ENCODE measurements at places on chromosomes 1 and 21.

DNA sequence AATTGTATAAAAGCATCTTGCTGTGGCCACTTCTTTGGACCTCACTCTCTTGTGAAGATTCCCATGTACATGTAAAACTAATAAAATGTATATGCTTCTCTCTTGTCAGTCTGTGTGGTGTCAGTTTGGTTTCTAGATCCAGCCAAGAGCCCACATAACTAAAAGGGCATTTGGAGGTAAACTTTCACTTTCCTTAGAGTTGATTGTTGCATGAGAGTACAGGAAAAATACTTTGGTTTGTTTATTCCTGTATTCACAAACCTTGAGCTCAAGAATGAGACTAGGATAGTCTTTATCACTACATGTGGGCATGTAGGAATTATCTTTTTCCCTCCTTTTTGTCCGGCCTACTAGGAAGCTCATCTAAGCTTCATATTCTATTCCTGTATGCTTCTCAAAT lies 50.9 kb downstream of the KCTD3 start:
- DNase-seq = no peak

- DNase-seq = no peak
Measured at GRCh38 chr1:160702100-160702499, 9.5 kb downstream of the CD48 start.

DNA sequence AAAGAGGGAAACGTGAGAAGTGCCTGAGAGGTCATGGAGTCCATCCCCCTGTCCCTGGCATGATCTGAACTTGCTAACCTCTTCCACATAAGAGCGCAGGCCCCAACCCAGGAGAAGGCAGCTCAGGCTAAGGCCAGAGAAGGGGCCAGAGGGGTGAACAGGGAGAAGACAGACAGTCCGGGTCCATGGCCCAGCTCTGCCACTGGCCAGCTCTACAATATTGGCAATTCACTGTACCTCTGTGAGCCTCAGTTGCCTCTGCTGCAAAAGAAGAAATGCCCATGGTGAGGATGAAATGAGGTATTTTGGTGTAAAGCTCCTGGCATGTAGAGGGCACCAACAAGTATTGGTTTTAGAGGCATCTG lies 72.3 kb downstream of the CAMK2N1 start:
- no peak for DNase-seq

GRCh38 chr21:43644609-43645008 lies 14.7 kb downstream of the HSF2BP start:
- DNase-seq = no peak

DNA sequence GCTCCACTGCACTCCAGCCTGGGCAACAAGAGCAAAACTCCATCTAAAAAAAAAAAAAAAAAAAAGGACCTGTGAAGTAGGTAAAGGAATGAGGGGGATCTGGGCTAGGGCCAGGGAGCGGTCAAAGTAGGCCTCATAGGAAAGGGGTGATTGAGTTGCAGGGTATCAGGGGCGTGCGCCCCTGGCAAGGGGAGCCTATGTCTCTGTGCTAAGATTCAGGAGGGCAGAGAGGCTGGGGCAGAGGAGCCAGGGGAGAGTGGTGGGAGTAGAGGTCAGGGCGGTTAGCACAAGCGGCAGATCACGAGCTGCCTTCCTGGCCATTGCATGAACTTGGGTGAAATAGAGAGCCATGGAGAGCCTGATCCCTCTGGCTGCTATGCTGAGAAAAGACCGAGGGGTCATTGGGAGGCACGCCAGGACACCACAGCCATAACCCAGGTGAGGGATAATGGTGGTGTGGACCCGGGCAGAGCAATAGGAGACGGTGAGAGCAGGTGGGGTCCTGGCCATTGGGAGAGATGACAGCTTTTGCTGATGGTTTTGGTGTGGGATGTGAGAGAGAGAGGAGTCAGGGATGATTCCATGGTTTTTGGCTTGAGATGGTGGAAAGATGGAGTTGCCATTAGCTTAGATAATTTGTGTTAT lies 30.6 kb upstream of the CSF1 start:
- DNase-seq = no peak

GRCh38 chr1:108012553-108012952 lies 47.6 kb upstream of the VAV3 start:
- no peak for DNase-seq

GRCh38 chr1:23960291-23961020 lies 828 bp downstream of the PNRC2 start:
- DNase-seq = no peak

- DNase-seq = no peak
Measured at GRCh38 chr1:15691434-15692032, 7.4 kb downstream of the PLEKHM2 start.

GRCh38 chr1:207239874-207240273 lies 81.6 kb upstream of the CD55 start:
- no peak for DNase-seq

GRCh38 chr1:247966532-247967204 lies 1.6 kb downstream of the OR2AK2 start:
- DNase-seq = no peak

DNA sequence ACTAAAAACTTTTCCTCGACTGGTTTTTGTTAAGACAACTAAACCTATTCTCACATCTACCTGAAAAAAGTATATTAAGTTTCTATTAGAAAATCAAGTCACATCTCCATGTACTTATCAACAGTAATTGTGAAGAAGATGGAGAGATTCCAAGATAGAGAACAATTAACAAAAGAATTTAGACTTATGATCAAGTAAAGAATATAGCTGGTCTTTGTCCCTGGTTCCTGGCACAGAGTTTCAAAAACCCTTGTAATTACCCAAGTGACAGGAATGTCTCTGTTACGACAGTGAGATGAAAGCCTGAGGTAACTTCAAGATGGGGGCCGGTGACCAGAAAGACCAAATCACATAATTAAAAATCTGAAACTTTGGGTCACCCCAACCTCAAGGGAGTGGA lies 91.6 kb downstream of the ASH1L start:
- DNase-seq = no peak

DNA sequence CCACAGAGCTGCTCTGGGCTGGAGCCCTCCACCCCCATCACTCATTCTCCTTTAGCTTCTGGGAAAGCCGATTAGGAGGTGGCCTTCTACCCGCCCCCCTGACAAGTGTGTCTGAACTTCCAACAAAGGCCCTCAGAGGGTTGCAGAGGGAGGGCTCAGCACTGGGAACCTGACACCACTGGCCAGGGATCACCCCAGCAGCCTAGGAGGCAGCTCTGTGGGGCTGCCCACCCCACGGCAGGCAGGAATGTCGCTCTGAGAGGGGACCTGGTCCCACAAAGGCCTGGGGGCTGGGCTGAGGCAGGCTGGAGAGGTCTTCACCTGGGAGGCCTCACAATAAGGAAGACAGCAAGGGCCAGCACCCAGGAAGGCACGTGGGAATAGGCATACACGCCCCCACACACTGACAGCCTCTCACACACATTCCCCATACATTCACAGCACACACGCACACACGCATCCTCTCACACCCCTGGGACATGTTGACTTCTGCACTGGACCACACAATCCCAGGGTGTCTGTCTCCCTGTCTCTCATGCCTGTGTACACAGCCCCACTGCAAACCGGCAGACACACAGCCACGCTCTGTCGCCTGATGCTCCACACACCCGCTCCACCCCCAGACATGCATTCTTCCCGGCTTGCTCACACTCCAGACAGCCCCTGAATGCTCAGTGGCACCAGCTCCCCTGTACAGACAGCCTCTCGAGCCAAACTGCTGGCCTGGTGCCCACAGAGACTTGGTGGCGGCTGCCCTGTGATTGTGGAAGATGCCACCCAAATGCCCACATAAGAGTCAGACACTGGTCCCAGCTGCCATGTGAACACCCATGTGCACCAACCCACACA lies 30.7 kb downstream of the DMBX1 start:
- peak; percentile 57 for DNase-seq

DNA sequence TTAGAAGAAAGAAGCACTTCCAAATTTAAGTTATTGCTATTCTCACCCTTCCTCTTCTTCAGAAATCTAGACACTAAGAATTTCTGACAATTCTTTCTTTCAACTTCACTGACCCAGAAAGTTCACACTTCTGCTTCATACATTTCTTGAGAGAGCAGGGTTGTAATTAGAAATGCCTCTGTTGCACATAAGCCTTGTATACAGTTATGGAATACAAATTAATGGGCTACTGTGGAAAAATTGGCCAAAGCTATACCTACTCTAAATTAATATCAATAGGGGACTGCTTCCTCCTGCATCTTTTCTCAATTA lies 1.5 kb downstream of the TNFSF18 start:
- DNase-seq = no peak

GRCh38 chr1:145972580-145972979 lies 8.1 kb downstream of the POLR3GL start:
- no peak for DNase-seq

GRCh38 chr1:87872189-87872588 lies 543.5 kb downstream of the LMO4 start:
- no peak for DNase-seq

DNA sequence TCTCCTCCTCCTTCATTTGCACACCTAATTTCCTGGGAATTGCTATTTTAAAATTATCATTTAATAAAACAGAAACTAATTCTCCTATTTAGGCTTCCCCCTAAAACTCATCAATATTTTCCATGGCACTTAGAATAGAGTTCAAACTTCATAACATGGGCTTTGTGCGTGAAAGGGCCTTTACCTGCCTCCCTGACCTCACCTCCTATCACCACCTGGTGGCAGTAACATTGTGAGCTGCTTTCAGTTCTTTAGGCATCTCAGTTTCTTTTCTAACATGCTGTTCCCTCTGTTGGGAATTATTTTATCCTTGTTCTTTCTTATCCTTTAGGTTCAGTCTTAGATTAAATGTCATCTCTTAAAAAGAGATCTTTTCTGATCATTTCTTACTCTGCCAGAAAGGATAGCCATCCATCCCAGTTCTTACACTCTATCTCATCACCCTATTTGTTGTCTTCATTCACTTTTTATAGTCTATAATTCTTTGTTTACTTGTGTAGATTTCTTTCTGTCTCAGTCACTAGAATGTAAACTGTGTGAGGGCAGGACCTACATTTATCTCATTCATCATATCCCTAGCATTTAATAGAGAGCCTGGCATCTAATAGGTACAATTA lies 133.8 kb upstream of the KIAA1614 start:
- DNase-seq = no peak

DNA sequence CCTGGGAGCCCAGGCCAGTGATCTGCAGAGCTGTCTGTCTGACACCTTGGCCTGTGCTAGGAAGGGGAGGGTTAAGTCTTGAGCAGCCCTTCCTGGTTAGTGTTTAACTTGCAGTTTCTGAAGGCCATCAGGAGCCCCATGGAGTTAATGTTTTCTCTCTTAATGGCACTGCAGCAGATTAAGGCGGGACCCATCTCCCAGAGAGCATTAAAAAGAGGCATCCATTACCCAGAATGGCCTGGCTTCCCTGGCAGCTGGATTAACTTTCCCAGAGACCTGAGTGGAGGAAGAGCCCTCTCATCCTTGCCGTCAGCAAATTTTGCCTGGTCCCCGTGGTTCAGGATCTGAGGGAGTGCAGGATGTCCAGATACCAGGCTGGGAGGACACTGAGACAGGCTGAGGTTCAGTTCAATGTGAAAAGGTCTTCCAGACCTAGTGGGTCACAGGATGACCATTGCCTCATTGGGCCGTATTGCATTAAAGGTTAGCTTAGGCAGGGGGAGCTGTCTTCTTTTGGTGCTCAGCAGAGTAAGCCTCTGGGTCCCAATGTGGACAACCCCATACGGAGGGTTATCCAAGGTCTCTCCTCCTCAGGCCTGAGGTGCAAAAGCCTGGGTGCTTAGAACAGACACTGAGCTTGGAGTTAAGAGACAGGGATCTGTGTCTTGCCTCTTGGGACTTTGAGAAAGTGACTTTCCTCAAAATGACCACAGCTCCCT lies 522.6 kb downstream of the PTPRU start:
- no peak for DNase-seq

GRCh38 chr1:201584471-201585092 lies 45.7 kb downstream of the NAV1 start:
- DNase-seq = no peak

DNA sequence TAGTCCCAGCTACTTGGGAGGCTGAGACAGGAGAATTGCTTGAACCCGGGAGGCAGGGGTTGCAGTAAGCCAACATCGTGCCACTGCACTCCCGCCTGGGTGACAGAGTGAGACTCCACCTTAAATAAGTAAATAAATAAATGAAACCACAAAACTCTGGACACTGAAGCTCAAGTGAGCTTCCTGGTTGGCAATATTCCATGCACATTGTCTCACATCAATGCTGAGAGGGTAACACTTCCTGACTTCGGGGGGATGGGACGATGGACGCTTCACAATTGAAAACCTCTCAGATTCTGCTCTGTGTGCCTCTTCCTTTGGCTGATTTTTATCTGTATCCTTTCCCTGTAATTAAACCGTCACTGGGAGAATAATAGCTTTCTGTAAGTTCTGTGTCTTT lies 70.0 kb upstream of the ZNF644 start:
- no peak for DNase-seq

GRCh38 chr1:54339126-54339525 lies 67.1 kb downstream of the SSBP3 start:
- no peak for DNase-seq

DNA sequence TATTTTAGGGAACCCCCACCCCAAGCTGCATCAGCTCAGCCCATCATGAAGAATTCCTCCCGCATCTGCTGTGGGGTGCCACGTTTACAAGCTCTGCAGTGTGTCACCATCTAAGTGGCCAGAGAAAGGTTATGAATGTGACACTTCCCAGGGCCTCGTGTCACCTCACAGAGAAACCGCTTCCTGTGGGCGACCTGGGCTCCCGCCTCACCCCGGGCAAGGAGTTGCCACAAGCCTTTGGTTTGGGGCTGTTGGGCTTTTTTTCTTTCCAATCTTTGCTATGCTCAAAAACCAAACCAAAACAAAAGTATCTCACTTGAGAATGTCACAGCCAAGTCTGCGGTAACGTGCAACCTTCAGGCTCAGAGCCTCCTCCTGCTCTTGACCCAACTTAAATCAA lies 82.1 kb upstream of the ARHGEF16 start:
- DNase-seq = no peak

DNA sequence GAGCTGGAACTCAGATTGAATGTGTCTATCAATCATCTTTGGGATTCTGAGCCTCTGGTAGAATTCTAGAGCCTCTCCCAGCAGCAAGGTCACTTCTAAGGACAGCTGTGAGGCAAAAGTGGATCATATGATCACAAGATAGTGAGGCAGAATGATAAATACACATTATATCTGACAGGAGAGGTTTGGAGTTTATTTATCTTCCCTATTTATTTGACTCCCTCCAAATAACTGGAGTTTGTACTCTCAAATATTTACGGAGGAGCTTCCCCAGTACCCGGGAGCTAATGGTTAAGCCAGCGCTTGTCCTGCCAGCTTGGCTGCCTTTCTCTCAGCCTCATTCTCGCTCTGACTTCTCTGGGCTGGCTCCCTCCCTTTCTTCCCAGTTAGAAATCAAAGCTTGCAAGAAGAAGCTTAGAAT lies 2.3 kb downstream of the HMGCS2 start:
- DNase-seq = no peak

All from fibroblast of skin of left biceps (primary cell).